MCF 10A (cell line): ENCODE measurements at places on chromosomes 4 and X.
A peak's percentile ranks its signal among the peaks of the same experiment; 100 is the strongest.

- DNase-seq, result no peak
Measured at GRCh38 chr4:165986956-165987698, 114.1 kb downstream of the TLL1 start.

DNA sequence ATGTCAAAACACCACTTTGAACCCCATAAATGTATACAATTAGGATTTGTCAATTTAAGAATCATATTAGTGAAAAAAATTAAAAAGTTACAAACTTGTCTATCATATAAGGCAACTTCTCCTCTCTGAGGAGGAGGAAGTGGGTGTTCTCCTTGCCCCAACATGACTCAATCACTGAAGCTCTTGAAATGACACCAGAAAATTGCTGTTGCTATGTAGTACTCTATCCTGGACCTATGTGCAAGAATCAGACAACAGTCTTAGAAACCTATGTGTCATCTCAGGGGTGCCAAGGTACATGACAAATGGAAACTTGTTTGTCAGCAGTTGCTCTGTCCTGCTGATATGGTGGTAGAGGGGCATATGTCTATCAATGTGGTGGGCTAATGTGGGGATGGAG is 47.7 kb downstream of the HMGB3 start:
- no peak for DNase-seq

GRCh38 chr4:161988946-161989345 is 174.9 kb downstream of the FSTL5 start:
- no peak for DNase-seq

DNA sequence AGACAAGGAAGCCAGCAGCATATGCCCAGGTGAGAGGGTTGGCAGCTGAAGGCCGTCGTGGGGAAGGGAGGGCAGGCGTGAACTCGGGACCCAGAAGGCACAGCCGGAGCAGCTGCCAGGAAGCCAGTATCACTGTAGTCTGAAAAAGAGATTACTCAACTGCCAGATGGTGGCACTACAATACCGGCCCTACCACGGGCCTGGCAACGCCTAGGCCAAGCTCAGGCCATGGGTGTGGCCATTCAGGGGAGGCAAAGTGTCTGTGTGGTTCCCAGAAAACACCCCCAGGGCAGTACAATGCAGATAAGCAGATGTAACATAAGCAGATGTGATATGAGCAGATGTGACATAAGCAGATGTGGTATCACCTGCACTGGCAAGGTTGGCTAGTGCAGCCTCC is 236.0 kb downstream of the AFAP1 start:
- DNase-seq, result no peak

- peak; percentile 17 for DNase-seq
Measured at GRCh38 chr4:175509320-175509719, 302.7 kb downstream of the GPM6A start.

GRCh38 chr4:5444918-5445517 is 263.3 kb downstream of the EVC2 start:
- no peak for DNase-seq

DNA sequence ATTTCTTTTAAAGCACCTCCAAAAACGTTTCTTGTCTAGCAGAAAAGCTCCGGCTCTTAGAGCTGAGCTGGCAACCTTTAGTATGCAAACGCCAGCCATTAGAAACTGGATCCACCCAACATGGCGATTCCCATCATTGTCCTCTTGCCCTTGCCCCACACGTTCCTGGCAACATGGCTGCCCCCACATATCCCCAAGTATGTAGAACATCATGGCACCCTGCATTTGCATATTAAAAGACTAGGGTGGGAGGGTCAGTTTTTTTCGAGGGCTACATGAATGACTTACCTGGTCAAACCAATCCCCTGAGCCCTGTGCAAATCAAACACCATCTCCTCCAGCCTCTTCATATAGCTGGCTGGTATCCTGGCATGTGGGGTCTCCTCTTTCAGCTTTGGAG is 82.2 kb upstream of the HELT start:
- DNase-seq, result no peak

GRCh38 chr4:174404677-174405076 is 117.6 kb downstream of the HPGD start:
- DNase-seq, result no peak
